Activated CD4-positive, CD25-positive, alpha-beta regulatory T cell treated with anti-CD3 and anti-CD28 coated beads, Interleukin-2, amount 50 U/mL, for 16 hours (primary cell): ENCODE measurements at places on chromosomes 4 and X.

GRCh38 chr4:10077076-10077475 is 39.5 kb downstream of the WDR1 start:
- DNase-seq = no peak

GRCh38 chr4:4226606-4227438 is at the start of gene OTOP1:
TSS of gene OTOP1 (minus strand) at chr4:4226929. CDS start at chr4:4226864, 65 bp downstream.
- no peak for DNase-seq

- DNase-seq = no peak
Measured at GRCh38 chr4:24932515-24933225, 19.8 kb upstream of the CCDC149 start.

GRCh38 chr4:22021106-22021505 is 72.5 kb upstream of the KCNIP4 start:
- DNase-seq = no peak

DNA sequence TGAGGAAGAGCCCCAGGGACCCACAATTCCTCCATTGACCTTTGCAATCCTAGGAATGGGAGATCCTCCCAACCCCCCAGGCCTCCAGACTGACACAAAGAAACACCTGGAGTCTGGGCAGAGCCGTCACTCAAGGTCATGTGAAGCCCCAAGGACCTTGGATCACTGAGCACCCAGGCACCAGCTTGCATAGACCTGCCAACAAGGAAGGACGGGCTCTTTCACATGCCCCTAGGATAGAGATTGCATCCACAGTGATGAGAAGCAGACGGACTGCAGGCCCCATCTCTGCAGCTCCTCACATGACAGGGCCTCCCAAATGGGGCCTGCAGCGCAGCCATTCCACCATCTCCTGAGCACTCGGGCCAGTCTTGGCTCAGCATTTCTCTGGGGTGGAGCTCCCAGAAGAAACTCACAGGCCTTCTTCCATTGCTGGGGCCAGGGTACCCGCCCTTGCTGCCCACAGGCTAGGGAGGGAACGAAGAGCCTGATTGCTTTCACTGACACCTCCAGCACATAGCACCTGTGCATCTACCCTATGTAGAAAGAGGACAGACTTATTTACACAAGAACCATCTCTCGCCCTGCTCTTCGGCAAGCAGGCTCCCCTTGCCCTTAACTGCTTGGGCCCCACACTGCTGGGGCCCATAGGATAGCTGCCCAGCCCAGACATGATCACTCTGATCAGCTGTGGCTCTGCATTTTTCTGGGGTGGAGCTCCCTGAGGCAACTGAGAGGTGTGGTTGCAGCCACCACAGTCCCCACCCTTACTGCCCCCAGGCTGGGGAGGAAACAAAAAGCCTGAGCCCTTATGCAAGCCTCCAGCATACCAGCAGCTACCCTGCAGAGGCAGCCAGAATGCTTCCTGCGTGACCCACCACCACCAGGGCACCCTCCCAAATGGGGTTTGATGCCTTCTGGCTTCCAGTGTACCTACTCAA is 185.7 kb upstream of the ZCCHC13 start:
- no peak for DNase-seq
